ENCODE measurements at places on chromosomes 6 and 20. TPM values are rescaled to one million over a fixed set of nuclear protein-coding genes. Genes with fewer than 3 reads are reported as not detected.

DNA sequence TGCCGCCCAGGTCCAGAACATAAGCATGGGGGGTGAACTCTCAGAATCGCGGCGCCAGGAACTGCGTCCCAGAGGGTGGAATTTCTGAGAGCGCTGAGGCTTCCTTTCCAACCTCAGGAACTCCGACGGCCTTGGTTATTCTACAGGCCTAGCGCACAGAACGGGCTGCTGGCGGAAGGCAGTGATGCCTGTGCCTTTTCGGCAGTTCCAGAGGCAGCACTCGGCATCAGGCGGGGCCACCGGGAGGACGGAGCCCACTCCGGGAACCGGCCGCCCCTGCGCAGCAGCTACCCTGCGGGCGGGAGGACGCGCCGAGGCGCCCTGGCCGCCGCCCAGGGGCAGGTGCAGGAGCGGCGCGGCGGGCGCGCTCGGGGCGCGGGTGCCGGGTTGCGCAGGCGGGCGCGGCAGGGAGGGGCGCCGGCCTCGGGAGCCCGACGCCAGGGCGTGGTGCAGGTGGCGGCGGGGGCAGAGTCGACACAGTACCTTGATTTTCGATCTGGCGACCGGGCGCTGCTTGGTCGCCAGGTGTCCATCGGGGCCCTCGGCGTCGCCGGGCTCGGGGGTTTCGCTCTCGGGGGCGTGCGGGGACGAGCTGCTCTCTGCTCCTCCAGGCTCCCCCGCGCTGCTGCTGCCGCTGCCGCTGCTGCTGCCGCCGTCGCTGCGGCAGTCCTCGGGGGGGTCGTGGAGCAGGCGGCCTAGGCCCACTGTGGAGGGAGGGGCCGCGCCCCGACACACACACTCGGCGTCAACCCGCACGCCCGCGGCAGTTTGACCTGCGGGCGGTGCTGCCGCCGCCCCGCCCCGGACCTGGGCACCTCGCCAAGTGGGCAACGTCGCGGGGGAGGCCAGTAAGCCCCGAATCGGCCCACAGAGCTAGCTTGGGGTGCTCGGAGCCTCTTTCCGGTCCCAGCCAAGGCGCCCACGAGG lies 1.3 kb downstream of the OVOL2 start:
- peak; percentile 60 for DNase-seq

- DNase-seq, result no peak
Observed at GRCh38 chr20:61941721-61942405, 123.8 kb downstream of the TAF4 start.

Gene CLPSL1
- not detected for total RNA-seq

- no peak for DNase-seq
Observed at GRCh38 chr6:40439026-40439800, 148.0 kb downstream of the LRFN2 start.

- DNase-seq, result no peak
Observed at GRCh38 chr6:36947570-36948351, 6.8 kb upstream of the PI16 start.

Data from thyroid gland (tissue), 4 donors.